ENCODE measurements at places on chromosomes 2 and 18.

DNA sequence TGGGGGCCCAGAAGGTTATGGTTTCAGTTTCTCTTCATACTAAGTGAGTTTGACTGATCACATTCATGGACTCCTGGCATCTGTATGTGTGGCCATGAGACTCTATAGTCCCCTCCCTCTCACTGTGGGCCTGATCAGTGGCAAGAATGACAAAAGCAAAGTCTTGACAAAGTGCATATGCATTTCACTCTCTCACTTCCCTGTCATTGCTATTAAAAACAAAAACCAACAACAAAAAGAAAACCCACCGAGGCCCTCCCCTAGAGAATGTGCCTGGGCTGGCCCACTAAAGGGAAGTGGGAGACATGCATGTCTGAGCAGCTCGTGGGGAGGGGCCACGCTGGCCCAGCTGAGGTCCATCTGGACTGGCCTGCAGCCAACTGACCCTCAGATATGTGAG lies 600.1 kb upstream of the RAB6C start:
- no peak for DNase-seq

DNA sequence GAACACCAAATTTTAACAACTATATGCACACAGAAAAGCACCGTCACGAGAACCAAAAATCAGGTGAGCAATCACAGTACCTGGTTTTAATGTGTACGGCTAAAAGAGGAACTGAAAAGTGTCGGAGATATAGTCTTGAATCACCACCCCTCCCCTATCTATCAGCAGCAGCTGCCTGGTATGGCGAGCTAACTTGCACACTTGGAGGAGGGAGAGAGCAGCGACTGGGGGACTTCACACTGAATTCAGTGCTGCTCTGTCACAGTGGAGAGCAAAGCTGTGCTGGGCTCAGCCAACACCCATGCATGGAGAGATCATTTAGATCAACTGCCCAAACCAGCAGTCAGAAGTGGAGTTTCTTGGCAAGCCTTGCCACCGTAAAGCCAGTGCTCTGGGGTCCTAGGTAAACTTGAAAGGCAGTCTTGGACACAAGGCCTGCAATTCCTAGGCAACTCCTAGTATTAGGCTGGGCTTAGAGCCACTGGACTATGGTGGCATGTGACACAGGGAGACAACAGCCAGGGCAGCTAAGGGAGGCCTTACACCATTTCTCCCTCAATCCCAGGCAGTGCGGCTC lies 89.2 kb upstream of the CD226 start:
- DNase-seq, result no peak

DNA sequence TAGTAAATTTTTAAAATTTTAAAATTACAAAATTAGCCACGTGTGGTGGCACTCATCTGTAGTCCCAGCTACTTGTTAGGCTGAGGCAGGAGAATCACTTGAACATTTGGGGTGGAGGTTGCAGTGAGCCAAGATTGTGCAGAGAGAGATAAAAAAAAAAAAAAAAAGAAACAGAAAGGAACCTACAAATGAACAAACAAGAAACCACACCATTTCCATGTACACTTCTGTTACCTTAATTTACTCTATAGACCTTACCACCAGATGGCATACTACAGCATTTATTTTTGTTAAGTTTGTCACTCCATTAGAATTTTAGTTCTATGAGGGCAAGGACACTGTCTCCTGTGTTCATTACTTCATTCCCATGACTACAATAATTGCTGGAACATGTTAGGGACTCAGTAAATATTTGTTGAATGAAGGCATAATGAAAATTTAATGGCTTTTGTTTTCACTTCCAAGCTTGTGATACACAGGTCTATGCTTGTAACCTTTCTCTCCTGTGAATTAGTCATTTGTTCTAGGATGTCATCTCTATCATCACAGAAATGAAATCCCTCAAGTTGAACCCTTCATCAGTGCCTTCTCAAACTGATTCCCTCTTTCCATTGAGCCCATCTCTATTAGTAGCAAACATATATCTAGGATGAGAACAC lies 76.0 kb downstream of the ARHGAP15 start:
- no peak for DNase-seq

GRCh38 chr18:62521593-62521992 lies 1.2 kb upstream of the ZCCHC2 start:
- no peak for DNase-seq
